ENCODE measurements at places on chromosomes 1 and 21.

GRCh38 chr21:19228226-19228625 lies 824.6 kb upstream of the TMPRSS15 start:
- no peak for DNase-seq

DNA sequence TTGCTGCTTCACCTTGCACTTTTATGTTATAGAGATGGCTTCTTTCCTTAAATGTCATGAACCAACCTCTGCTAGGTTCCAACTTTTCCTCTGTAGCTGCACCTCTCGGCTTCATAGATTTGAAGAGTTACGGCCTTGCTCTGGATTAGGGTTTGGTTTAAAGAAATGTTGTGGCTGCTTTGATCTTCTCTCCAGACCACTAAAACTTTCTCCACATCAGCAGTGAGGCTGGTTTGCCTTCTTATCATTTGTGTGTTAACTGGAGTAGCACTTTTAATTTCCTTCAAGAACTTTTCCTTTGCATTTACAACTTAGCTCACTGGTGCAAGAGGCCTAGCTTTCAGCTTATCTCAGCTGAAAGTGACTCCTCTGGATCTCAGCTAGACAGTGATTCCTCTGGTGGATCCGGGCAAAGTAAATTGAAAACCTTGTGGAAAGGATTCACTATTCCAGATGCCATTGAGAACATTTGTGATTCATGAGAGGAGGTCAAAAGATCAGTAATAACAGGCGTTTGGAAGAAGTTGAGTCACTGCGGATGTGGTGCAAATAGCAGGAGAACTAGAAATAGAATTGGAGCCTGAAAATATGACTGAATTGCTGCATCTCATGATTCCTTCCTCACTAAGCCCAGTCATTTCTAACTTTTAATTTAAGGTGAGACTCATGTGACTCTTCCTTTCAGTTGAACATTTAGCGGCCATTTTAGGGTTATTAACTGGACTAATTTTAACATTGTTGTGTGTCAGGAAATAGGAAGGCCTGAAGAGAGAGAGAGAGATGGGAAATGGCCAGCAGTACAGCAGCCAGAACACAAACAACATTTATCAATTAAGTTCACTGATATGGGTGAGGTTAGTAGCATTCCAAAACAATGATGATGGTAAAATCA lies 16.2 kb upstream of the RGS1 start:
- no peak for DNase-seq

DNA sequence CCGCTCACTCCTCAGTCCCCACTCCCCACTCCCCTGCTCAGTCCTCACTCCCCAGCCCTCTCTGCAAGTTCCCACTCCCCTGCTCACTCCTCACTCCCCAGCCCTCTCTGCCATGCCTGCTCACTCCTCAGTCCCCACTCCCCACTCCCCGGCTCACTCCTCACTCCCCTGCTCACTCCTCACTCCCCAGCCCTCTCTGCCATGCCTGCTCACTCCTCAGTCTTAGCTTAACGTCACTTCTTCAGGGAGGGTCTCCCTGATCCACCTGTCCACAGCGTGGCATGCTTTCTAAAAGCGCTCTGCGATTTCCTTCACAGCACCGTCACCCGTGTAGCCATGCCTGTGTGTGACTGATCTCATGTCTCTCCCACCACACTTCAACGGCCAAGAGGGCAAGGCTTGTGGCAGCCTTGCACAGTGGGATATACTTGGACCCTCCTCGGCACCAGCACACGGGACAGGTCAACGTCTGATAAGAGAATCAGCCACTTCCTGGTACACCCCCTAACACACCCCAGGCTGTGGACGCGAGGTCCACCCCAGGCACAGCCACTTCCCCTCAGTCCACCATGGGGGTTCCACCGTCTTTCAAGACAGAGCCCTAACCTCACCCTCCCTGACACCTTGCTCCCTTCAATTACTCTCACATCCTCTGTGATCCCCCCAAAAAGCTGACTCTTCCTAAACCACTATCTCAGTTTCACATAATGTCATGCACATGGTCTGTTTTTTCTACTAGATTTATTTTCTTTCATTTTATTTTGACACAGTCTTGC lies 14.0 kb downstream of the PRDM15 start:
- no peak for DNase-seq

DNA sequence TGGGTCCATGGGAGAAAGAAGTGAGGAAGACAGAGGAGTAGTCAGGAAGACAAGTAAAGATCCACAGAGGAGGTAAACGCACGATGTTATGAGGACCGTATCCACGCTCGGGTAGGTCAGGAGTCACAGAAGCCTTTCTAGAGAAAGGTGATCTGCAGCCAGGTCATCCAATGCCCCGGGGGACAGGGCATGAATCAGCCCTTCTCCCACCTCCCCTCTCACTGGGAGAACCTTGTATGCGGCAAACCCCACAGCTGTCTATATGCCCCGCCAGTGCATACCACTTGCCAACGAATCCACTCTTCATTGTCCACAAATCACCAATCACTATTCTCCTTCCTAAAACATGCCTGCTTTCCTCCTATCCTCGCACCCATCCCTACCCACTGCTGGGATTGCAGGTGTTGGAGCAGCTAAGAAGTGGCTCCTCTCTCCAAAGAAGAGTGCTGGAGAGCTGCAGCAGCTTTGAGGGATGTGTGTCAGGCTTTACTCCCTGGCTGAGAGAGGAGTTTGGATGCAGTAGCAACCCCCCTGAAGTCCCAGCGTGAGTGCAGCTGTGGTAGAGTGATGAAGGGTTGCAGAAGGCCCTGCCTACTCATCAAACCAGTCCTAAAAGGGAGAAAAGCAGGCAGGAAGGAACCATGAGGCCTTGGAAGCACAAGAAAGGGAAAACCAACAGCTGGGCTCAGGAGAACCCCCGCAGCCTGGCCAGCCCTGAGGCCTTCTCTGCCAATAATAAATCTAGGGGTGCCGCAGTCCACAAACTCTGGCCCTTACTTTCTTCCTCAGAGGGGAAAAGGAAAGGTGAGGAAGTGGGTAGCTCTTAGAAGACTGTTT lies 102.2 kb upstream of the GADD45A start:
- no peak for DNase-seq

DNA sequence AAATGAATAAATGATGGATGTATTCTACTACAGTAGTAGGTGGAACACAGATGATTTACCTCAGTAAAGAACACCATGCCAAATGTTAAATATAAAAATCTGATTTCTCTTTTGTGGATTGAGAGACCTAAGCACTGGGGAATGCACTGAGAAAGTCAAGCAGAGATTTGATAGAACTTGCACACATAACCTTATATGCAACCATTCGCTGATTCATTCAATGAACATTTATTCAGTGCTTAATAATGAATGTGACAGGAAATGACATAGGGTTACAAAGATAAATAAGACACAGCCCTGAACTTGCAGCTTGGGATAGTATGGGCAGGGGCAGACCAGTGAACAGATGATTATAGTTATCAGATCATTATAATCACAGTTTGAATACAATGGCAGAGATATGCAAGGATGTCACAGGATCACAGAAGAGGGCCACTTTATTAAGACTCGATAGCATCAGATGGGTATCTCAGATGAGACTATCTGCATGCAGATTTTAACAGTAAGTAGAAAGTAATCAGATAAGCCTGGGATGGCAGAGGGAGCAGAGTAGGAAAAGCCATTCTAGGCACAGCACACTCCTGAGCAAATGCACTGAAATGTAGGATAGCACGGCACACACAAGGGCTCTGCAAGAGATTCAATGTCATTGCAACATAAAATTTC lies 169.4 kb downstream of the ASTN1 start:
- DNase-seq: no peak

GRCh38 chr1:65281846-65282245 lies 27.5 kb upstream of the DNAJC6 start:
- DNase-seq: no peak

- no peak for DNase-seq
These were observed 29.8 kb downstream of the DBT start for GRCh38 chr1:100219883-100220282.

DNA sequence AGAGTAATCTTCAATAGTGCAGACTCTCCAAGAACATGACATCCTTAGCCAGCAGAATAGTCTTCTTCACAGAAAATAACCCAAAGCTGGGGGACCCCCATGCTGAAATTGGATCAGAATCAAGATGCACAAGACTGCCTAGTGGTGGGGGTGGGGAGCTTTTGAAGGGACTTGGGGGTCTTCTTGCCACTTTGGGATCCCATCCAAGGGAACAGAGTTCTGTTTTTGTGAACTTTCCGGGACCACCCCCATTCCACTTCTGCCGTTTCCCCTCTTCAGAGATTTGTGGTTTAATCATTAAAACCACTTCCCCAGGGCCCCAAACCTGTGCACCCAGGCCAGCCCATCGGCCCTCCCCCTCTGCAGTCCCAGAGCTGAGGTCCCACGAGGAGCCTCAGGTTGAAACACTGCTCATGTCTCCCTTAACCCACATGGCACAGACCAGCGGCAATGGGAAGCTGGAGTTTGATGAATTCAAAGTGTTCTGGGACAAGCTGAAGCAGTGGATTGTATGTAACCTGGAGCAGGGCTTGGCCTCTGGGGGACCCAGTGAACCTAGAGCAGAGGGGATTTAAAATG lies 44.9 kb downstream of the CAPN9 start:
- no peak for DNase-seq

DNA sequence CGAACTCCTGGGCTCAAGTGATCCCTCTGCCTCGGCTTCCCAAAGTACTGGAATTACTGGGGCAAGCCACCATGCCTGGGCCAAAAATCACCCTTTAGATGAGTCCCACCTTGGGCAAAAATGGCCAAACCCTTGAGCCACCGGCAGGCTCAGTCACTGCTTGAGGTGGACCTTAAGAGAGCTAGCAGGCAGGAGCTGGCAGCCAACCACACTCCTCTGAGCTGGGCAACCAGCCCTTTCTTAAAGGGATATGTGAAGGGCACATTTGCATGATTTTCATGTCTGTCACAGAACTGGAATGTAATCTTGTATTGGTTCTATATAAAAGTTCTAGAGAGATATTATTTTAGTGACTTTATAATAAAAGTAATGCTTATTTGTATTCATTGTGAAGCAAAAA lies 316.5 kb downstream of the PBX1 start:
- DNase-seq: no peak

DNA sequence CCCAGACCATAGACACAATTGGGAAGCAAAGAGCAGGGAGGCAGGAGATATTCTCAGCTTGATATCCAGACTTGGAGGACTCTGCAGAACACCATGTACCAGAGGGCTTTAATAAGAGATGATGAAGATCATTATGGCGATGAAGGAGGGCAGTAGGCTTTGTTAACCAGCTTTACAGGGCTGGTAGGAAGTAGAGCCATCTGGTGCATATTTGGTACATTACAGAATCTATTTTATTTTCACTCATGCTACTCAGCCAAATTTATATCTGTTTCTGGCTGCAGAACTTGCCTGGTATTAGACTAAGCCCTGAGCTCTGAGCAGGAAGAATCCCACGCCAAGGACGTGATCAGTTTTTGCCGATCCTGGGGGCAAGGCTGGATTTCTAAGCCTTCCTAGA lies 61.8 kb upstream of the SYT6 start:
- DNase-seq: no peak

- DNase-seq: no peak
These were observed 197.8 kb downstream of the VAV3 start for GRCh38 chr1:107767156-107767582.

All from hematopoietic multipotent progenitor cell treated with erythropoietin and hydrocortisone succinate and interleukin-3 and kit ligand, for 15 days (in vitro differentiated cells).